ENCODE measurements at places on chromosomes 2 and 18. TPM values are rescaled to one million over a fixed set of nuclear protein-coding genes. Genes with fewer than 3 reads are reported as not detected.

- DNase-seq, result no peak
These were observed 19.7 kb downstream of the SAP130 start for GRCh38 chr2:128008074-128008672.

DNA sequence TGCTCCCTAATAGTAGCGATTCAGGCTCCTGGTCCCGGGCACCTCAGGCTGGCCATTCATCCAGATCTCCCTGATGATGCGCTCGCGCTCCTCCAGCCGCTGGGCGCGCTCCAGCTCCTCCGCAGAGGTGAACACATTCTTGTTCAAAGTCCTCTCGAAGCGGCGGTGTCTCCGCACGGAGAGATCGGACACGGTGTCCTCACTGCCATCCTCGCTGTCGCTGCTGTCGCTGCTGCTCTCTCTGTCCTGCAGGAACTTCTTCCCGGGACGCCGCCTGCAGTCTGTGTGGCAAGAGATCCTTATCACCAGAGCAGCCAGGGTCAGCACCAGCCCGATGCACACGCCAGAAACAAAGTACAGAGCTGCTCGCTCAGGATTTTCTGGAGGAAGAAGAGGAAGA, 67.5 kb downstream of the EVA1A start:
- no peak for DNase-seq

DNA sequence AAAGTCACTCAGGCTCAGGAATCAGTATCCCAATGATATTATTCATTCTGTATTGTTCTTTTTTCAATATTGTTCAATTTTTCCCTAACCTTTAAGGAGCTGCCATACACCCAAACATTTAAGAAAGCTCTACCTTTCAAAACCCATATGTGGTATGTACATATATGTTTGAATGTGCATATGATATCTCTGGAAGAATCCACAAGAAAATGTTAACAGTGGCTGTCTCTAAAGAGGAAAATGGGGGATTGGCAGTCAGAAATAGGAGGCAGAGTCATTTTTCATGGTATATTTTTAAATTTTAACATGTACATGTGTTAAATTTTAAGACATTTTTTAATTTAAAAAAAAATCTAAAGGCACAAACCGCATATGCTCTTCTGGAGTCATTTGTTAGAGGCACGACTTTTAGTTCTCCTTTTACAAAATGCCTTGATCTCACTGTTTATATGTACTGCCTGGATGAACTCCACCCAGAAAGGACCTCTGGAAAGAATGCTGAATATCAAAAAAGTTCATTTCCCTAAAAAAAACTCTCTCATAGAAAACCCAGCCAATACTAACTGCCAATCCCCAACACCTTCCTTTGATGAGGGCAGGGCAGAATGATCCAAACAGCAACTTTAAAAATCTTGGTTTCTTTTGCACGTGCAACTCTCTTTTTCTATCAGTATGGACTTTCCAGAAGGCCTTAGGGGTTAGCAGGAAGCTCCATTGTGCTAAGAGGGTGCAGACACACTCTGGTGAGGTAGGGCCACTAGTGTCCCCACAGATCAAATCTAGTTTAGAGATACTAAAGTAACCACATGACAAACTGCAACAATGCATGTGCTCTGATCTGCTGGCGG, 23.6 kb downstream of the KCTD1 start:
- DNase-seq, result no peak

GRCh38 chr2:47073217-47073616, 81.9 kb downstream of the STPG4 start:
- DNase-seq, result no peak

- DNase-seq, result no peak
These were observed 142.9 kb downstream of the TNS1 start for GRCh38 chr2:217859926-217860325.

DNA sequence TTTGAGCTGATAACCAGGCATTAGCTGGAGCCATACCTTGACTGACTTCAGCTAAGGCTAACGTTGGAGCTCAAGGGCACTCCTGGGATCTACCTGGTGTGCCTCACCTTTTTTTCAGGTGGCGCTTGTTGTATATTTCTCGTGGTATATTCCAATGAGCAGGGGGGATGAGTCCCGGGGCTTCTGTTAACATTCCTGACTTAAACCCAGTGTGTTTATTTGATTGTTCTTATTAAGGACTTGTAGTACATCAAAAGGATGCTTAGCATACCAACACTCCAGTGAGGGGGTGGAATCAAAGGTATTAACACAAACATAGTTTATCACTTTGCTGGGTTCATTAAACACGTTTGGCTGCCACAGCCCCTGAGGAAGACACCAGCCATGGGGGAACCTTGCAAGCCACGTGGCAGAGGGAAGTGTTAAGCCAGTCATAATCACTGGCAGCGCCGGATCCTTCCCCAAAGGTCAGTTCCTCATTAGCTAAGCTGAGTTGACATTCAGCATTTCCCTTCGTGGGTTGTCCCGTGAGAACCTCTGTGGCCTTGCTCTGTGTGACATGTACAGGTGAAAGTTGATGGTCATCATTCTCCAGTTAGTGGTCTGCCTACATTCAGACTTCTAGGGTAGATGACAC, 119.5 kb upstream of the MCFD2 start:
- no peak for DNase-seq

DNA sequence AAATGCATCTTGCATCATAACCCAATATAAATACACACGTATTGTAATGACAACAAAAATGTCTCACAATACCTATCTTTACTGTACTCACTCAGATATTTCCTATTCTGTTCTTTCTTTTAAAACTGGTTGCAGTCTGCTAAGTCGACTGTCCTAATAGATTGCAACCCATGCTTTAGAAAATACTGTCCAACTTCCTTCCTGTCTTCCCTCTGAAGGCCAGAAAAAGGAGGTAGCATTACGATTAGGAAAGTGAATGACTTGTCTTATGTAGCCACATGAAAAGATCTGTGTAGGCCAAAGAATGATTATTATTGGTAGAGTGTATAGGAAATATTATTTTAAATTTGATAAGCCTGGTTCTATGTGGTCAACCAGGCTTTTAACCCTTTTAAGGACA, 134.1 kb downstream of the FAM210A start:
- no peak for DNase-seq

DNA sequence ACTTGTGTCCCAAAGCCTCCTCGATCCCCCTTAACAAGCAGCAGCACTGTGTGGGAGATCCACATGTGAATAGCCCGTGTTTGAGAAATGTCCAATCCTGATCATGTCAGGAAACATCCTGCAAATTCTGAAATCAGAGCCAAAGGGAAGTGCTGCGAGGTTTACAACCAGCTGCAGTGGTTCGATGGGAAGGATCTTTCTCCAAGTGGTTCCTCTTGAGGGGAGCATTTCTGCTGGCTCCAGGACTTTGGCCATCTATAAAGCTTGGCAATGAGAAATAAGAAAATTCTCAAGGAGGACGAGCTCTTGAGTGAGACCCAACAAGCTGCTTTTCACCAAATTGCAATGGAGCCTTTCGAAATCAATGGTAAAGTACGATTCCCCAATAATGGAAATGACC, at the start of gene MARCO:
Gene MARCO, plus strand, starts transcription at position 164 of the 400 bp plus-strand sequence. Its CDS starts 107 bp downstream, at position 271.
- DNase-seq, result no peak

GRCh38 chr2:28393114-28393836, 617 bp downstream of the FOSL2 start:
- DNase-seq, result peak; percentile 78

GRCh38 chr2:19312949-19313348, 45.5 kb downstream of the OSR1 start:
- DNase-seq, result no peak

GRCh38 chr2:112973156-112973555, 4.7 kb upstream of the IL36G start:
- DNase-seq, result no peak

DNA sequence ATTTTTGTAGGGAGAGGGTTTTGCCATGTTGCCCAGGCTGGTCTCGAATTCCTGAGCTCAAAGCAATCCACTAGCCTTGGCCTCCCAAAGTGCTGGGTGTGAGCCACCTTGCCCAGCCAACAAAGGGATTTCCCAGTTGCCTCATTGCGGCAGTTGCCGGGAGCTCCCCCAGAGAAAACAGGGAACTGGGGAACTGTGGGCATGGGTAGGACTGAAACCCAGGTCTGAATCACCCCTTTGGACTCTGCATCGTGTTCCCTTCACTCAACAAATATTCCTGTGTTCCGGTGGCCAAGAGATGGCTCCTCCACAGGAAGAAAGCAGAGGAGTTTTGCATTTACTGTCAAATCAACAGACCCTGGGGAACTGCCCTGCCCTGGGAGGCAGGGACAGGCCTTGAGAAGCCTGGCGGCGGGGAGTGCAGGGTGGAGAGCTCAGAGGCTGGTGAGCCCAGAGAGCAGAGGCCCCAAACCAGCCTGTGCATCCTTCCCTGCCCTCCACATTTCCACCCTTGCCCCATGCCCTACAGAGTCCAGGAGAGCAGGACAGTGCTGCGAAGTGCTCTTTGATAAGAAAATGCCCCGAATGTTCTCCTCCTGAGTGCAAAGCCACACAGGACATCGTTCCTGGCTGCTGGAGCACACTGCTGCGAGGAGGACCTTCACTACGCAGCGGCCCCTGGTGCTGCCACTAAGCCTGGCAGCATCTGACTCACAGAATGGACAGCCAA, 24.9 kb downstream of the MYO7B start:
- DNase-seq, result no peak

TSHZ1 gene
- total RNA-seq, result 75.5 TPM

DBI gene
- total RNA-seq, result 35.5 TPM

NTSR2 gene
- total RNA-seq, result 3.8 TPM

VWC2L gene
- not detected for total RNA-seq
